Osteocyte (in vitro differentiated cells): ENCODE measurements at places on chromosomes 4 and X. TPM values are rescaled to one million over a fixed set of nuclear protein-coding genes. Genes with fewer than 3 reads are reported as not detected.

The BEX5 gene
- not detected in 2 replicates for total RNA-seq

The RNF212 gene
- total RNA-seq: 3.5 and 3.8 TPM in 2 replicates

The CCDC160 gene
- 2.0 and 2.4 TPM in 2 replicates for total RNA-seq

The FAM236A gene
- not detected in 2 replicates for total RNA-seq

The RASL11B gene
- 0.73 and 0.94 TPM in 2 replicates for total RNA-seq

The NOX1 gene
- total RNA-seq: not detected in 2 replicates

The VSIG4 gene
- not detected in 2 replicates for total RNA-seq

The PARM1 gene
- total RNA-seq: not detected in 2 replicates

GRCh38 chr4:169987327-169988228 is 38.6 kb downstream of the MFAP3L start:
- DNase-seq: no peak
- H3K36me3 ChIP-seq: no peaks in the 10 kb centered on the region
- no peaks in the 10 kb centered on the region for H3K27me3 ChIP-seq
- no peak overlapping the region for H3K27ac ChIP-seq

DNA sequence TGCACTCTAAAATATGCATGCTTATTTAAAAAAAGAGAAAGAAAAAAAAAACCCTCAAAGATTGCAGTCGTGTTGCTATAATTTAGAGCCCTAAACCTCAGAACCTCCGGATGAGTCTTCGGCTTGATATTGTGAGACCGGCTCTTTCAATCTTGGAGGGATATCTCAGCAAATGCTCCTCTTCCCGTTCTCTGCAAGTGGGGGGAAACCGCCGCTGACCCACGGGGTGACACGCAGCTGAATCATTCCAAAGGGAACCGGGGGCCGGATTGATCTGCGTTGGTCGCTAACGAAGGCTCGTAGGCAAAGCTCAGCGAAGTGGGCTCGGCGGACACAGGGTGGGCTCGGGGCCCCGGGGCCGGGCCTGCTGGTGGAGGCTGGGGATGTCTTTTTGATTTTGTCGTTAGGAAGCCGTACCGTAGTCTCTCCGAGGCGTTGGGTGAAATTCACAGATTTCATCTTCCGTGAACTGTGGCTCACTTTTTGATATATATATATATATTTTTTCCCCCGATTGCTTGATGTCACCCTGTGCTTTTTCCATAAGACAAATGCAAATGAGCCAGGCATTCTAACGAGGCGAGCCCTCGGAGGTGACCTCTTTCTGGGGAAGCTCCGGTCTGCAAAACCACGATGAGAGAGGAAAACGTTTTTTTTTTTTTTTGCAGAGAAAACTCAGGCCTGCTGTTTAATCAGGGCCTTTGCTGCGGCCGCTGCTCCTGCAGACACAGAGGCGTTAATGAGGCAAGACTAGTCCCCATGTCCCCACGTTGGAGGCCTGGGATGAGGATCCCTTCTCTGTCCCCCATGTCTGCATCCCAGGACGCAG is 110.7 kb upstream of the PPP2R3B start:
- H3K4me3 ChIP-seq: no peak overlapping the region
- DNase-seq: no peak
- H3K27ac ChIP-seq: no peak overlapping the region

DNA sequence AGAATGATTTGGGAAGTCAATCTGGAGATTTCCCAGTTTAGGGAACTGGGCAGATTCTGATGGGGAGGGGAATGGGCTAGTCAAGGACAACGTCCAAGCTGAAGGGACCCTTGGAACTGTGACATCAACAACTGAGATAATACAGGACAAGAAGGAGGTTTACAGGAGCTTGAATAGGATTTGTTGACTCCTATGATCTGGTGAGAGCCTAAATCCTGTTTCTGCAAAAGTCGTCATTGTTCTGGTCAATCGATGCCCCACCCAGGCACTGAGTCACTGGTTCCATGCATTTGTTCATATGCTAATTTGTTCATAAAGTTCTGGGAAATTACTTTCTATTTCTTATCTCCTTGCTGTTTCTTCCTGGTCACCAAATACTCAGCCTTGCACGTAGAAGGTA is 15.3 kb upstream of the PDGFRA start:
- H3K27ac ChIP-seq: no peak overlapping the region
- H3K4me3 ChIP-seq: no peak overlapping the region
- no peak for DNase-seq
- no peaks in the 10 kb centered on the region for H3K36me3 ChIP-seq
- no peaks in the 10 kb centered on the region for H3K27me3 ChIP-seq

DNA sequence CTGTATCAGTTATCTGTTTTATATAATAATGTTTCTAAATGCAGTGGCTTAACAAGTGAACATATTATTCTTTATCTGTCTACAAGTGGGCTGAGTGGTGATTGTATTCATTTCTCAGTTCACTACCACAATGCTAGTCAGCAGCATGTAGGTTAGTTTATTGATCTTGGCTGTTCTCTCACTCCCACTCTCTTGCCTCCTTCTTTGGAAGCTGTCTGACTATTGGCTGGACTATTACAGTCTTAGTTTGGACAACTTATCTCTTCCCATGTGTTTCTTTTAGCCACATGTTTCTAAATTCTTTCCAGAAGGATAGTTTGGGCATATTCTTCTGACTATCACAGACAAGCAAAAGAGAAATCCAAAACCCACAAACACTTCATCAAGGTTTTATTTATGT is 459.5 kb upstream of the AGA start:
- H3K4me1 ChIP-seq: no peaks in the 10 kb centered on the region
- H3K4me3 ChIP-seq: no peak overlapping the region
- no peak overlapping the region for H3K27ac ChIP-seq
- no peaks in the 10 kb centered on the region for H3K27me3 ChIP-seq
- no peak for DNase-seq
- no peaks in the 10 kb centered on the region for H3K36me3 ChIP-seq

DNA sequence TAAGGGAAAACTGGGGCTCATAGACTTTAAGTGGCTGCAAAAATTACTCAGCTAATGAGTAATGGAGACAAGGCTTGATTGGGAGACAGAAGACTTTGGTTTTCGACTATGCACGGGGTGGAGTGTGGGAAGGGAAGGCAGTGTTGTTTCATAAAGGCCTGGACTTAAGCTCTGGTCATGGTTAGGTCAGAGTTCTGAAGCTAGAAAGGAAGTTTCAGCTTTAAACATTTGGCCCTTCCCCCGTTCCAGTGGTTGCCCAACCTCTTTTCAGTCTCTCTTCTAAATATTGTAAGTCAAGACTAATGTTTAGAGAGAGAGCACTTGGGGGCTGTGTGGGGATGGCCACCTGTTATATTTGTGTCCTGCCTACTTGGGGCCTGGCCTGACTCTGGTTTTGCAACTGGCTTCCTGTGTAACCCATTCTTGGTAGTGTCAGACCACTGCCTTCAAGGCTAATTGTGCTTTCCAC is 21.0 kb downstream of the MSN start:
- no peak for DNase-seq
- H3K27ac ChIP-seq: no peak overlapping the region
- no peaks in the 10 kb centered on the region for H3K36me3 ChIP-seq

DNA sequence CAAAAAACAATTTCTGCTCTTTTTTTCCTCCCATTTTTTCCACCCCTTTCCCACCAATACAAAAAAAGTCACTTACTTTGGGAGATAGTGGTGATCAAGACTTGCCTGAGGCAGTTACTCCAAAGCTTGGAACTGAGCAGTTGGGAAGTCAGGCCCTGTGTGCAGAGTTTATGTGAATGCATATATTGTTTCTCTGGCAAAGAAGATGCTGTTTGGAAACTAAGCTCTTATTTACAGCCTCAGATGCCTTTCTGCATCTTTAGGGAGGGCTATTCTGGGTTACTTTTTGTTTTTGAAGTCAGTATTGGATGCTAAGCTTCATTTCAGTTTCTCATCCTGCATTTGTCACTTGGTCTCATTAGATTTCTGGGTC is 136.3 kb downstream of the ZNF330 start:
- no peak for DNase-seq
- H3K27ac ChIP-seq: no peak overlapping the region
- H3K4me1 ChIP-seq: peaks cover 11% of the 10 kb centered on the region
- H3K36me3 ChIP-seq: no peaks in the 10 kb centered on the region
- no peaks in the 10 kb centered on the region for H3K27me3 ChIP-seq

GRCh38 chr4:24007860-24008261 is 118.0 kb upstream of the PPARGC1A start:
- no peaks in the 10 kb centered on the region for H3K27me3 ChIP-seq
- peaks cover 31% of the 10 kb centered on the region for H3K4me1 ChIP-seq
- H3K4me3 ChIP-seq: no peak overlapping the region
- DNase-seq: no peak

DNA sequence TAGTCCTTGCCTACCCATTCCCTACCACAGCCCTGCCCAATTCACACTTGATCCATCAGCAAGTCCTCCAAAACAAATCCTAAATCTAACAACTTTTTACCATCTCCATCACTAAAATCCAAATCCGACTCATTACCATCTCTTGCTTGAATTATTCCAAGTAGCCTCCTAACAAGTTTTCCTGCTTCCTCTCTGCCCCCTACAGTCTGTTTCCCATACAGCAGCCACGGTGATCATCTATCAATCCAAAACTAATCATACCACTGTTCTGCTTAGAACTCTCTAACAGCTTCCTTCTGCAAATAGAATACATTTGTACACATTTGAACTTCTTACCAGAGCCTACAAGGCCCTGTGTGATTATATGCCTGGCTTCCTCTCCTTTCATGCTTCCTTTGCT is 133.0 kb downstream of the SHROOM4 start:
- no peak overlapping the region for H3K27ac ChIP-seq
- no peak for DNase-seq
- no peaks in the 10 kb centered on the region for H3K36me3 ChIP-seq
- no peaks in the 10 kb centered on the region for H3K4me1 ChIP-seq

DNA sequence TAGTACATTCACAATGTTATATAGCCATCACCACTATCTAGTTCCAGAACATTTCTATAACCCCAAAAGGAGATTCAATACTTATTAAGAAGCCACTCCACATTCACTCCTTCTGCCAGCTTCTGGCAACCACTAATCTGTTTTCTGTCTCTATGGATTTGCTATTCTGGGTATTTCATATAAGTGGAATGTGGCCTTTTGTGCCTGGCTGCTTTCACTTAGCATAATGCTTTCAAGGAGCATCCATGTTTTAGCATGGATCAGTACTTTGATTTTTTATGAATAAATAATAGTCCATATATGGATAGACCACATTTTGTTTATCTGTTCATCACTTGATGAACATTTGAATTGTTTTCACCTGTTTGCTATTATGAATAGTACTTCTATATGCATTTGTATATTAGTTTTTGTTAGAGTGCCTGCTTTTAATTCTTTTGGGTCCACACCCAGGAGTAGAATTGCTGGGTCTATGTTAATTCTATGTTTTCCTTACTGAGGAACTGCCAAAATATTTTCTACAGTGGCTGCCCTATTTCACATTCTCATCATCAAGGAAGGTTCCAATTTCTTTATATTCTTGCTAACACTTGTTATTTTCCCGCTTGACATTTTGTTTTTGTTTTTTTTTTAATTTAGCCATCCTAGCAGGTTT is 16.6 kb upstream of the SMIM9 start:
- H3K4me3 ChIP-seq: no peak overlapping the region
- no peak for DNase-seq
- no peak overlapping the region for H3K27ac ChIP-seq
- peaks cover 3% of the 10 kb centered on the region for H3K27me3 ChIP-seq

DNA sequence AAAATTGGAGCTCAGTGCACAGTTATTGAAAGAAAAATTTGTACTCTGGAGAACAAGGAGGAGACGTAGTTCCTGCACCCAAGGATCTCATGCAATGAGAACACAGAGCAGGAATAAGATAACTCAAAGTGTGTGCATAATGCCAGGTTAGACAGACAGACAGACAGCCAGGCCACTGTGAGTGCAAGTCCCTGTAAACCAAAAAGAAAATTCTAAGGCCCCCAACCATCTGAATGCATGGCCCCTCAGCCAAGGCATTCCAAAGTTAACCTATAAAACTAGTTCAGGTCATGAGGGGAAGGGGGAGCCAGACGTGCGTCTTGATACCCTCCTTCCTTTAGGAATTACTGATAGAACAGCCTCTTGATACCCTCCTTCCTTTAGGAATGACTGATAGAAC is 94.5 kb upstream of the ENPP6 start:
- H3K4me3 ChIP-seq: no peak overlapping the region
- H3K36me3 ChIP-seq: no peaks in the 10 kb centered on the region
- H3K27me3 ChIP-seq: peaks cover 2% of the 10 kb centered on the region
- no peak overlapping the region for H3K27ac ChIP-seq

DNA sequence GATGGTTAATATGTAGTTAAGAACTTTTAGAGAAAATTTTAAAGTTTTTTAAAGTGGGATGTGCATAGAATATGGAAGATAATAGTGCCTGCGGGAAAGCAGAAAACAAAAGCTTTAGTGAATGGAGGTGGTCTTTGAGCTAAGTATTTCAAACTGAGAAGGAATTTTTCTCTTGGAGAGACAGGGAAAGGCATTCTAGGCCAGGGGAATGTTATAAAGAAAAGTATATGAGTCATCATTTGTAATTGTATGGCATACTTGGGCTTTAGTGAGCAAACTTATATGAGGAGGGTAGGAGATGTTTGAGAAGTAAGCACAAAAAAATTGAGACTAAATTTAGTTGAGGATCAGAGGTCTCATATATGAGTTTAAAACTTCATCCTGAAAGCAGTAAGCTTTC is 467.0 kb downstream of the PPARGC1A start:
- no peak overlapping the region for H3K4me3 ChIP-seq
- no peaks in the 10 kb centered on the region for H3K36me3 ChIP-seq
- peaks cover 8% of the 10 kb centered on the region for H3K4me1 ChIP-seq
- no peak for DNase-seq
- no peaks in the 10 kb centered on the region for H3K27me3 ChIP-seq

GRCh38 chr4:130419211-130419975 is 1323.4 kb downstream of the C4orf33 start:
- no peaks in the 10 kb centered on the region for H3K27me3 ChIP-seq
- H3K4me1 ChIP-seq: peaks cover 6% of the 10 kb centered on the region
- H3K36me3 ChIP-seq: no peaks in the 10 kb centered on the region
- H3K4me3 ChIP-seq: no peak overlapping the region
- DNase-seq: no peak

DNA sequence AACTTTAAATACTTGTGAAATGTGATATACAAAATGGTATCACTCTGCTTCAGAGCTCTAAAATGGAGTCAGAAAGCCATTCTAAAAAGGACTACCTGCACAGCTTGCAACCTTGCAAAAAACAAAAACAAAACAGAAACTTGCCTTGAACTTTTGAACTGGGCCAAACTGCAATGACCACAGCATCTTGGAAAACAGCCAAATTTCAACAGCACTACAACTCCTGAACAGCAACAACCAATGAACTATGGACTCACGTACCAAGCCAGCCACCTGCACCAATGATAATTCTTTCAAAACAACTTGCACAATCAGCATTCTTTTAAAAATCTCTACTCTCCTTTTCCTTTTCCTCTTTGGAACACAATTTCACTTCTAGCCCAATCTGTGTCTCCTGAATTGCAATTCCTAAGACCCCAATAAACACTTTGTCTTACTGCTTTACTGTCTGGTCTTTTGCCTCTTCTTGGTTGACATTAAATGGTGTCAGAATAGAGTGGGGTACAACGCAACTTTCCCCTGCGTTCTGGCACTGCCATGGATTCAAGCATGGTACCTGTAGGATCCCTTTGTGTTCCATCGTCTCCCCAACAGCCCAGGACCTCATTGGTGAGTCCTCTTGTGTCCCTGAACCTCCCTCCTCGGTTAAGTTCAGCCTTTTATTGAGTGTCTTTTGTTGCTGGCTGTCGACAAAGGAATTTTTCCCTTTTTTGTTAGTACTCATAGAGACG is 35.7 kb upstream of the FMR1 start:
- H3K4me1 ChIP-seq: no peaks in the 10 kb centered on the region
- H3K36me3 ChIP-seq: no peaks in the 10 kb centered on the region
- H3K4me3 ChIP-seq: no peak overlapping the region

- no peak overlapping the region for H3K4me3 ChIP-seq
- DNase-seq: no peak
- peaks cover 12% of the 10 kb centered on the region for H3K27me3 ChIP-seq
- H3K36me3 ChIP-seq: no peaks in the 10 kb centered on the region
- no peak overlapping the region for H3K27ac ChIP-seq
Observed at GRCh38 chrX:15522464-15522863, 21.9 kb downstream of the BMX start.
